ENCODE measurements at places on chromosomes 6 and 20.

- DNase-seq = peak; percentile 58
These were observed 209.7 kb downstream of the FARS2 start for GRCh38 chr6:5471044-5471443.

DNA sequence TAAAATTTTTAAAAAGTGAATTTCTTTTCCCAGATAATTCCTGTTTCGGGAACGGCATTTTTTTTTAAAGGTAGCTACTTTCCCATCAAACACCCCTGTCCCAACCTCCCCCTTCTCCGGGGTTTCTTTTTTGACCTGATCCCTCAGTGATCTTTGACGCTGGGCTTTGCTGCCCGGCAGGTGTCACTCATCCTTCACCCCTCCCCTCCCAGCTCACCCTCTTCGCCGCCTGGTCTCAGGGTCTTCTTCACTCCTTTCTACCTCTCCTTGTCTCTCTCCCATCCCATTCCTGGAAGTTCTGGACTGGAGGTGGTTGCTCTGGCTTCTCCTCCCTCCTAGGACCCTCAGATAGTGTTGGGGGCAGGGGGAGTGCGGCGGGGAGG, 329 bp upstream of the GPR6 start:
- DNase-seq = no peak

- no peak for DNase-seq
These were observed 797 bp downstream of the SMIM13 start for GRCh38 chr6:11094411-11094851.

GRCh38 chr6:24032896-24033688, 92.9 kb upstream of the NRSN1 start:
- no peak for DNase-seq

DNA sequence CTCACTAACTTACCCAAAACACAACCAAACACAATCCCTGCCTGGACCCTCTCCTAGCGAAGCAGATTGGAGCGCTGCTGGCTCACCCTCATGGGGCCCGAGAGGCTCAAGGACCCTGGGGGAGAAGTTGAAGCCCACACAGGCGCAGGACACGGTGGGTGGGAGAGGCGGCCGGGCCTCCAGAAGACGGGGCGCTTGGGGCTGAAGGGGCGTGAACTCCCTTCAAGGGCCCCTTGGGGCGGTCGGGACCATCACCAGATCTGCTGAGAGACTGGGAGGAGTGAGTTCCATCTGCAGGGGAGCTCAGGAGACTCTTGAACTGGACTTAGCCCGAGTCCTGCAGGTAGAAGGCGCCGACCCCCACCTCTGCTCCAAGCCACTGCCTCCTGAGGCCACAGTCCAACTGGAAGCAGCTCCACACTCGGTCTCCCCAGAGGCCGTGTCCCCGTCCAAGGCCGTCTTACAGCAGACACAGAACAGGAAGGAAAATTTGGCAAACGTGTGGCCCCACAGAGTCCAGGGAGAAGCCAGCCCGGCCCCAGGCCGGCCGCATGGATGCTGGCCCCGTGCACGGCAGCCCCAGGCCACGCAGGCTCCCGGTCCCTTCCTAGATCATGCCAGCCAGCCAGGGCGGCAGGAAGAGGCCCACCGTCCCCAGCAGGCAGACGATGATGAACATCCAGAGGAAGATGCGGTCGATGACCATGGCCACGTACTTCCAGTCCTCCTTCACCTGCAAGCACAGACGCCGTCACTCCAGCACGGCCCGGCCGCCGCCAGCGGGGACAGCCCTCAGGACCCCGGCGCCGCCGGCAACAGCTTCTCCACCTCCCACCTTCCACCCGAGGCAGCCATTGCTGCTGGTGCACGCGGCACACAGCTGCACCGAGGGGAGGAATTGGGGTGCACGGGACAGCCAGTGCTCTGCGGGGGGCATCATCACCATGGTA, 14.7 kb downstream of the CHRNA4 start:
- no peak for DNase-seq

DNA sequence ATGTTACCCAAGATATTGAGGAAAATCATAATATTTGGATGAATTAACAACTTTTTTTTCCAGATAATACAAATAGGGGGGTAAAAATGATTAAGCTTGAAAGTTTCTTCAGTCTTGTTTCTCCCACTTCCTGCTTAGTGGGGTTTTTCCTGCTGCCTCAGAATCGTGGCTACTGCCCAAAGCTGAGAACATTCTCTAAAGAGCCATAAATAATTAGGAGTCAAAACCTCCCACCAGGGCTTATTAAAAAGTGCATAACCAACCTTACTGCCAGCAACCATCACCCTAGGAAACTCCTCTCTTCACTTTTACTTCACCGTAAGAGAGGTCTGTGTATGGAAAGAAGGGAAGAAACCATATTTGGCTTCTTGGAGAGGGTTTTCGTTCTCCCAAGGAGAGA, 9.0 kb upstream of the LCA5 start:
- no peak for DNase-seq

GRCh38 chr6:81589465-81590313, 162.8 kb downstream of the TENT5A start:
- DNase-seq = no peak

DNA sequence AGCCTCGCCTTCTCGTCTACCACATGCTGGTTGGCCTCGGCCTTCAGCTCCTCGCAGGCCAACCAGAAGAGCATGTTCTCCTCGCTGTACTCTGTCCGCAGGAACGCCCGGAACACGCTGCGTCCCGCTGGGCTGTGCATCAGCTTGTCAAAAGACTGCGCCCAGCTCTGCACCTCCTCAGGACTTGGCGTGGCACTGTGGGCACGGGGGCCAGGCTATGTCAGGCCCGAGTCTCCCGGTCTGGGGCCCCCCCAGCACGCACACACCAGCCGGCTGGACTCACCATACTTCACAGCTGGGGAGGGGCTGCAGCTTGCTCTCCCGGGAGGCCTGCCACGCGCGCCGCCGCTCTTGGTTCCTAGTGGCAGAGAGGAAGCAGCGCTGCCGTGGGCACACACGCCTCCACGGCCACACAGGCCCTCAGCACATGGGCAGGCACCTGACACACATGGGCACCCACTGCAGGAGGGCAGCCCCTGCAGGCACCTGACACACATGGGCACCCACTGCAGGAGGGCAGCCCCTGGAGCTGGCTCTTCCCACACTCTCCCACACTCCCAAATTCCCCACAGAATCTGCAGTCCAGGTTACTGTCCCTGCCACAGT, 5.0 kb downstream of the RGS19 start:
- no peak for DNase-seq

DNA sequence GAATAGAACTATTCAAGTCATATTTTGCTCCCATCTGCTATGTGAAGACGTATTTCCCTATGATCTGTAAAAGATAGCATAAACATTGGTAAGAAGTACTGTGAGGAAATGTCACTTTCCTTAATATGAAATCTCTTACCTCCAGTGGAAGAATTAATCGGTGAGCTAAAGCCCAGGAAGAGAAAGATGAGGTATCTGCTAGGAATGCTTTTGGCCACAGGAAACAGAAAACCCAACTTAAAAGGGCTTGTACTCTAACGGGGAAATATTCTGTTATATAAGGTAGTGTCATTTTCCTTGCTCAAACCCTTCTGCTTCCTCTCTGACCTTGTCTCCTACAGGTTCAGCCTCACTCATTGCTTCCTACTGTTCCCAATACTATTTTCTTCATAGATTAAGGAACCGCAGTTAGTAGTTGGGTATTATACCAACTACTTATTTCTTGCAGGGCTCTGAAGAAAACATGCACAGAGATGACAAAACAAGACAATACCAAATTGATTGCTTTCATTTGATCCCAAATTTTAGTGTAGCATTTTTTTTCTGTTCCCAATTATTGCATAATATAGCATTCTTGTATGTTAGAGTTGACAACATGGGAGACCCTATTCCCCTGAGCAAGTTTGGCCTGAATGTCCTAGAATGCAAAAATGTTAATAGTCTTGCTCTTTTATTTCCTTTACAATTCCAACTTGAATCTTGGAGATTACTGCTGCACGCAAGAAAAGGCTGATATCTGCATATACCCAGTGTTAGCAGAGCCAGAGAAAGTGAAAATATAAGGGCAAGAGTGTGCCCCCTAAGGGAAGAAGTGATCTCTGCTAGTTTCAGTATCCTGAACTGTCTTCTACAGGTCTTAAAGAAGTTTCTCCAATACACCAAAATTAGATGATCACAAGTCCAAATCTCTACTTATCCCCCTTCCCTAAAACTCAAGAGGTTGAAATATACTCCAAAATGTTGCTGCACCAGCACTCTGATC, 65.3 kb downstream of the AFG1L start:
- no peak for DNase-seq

GRCh38 chr6:157714153-157714490, 108.9 kb upstream of the SNX9 start:
- no peak for DNase-seq

GRCh38 chr6:159121486-159121885, 47.7 kb upstream of the FNDC1 start:
- DNase-seq = no peak

Measured in CD4-positive, alpha-beta T cell treated with Interleukin-15 for 1 hour (primary cell).